Suprapubic skin (tissue), 4 donors: ENCODE measurements at places on chromosomes 11 and 22. TPM values are rescaled to one million over a fixed set of nuclear protein-coding genes. Genes with fewer than 3 reads are reported as not detected.

- peaks cover 22% of the 10 kb centered on the region for H3K36me3 ChIP-seq
- H3K27ac ChIP-seq = no peak overlapping the region
- no peak overlapping the region for H3K4me3 ChIP-seq
- peaks cover 40% of the 10 kb centered on the region for H3K27me3 ChIP-seq
- peaks cover 46% of the 10 kb centered on the region for H3K4me1 ChIP-seq
Observed at GRCh38 chr22:19720999-19721329, 2.4 kb upstream of the GP1BB start.

GRCh38 chr22:21736948-21737347 lies 1.4 kb upstream of the YPEL1 start:
- H3K27ac ChIP-seq = no peak overlapping the region
- H3K4me1 ChIP-seq = peaks cover 19% of the 10 kb centered on the region
- H3K36me3 ChIP-seq = no peaks in the 10 kb centered on the region
- no peaks in the 10 kb centered on the region for H3K27me3 ChIP-seq

GRCh38 chr11:115784796-115785521 lies 280.7 kb upstream of the CADM1 start:
- H3K4me3 ChIP-seq = no peak overlapping the region
- peaks cover 7% of the 10 kb centered on the region for H3K4me1 ChIP-seq
- H3K27ac ChIP-seq = no peak overlapping the region
- DNase-seq = no peak
- no peaks in the 10 kb centered on the region for H3K36me3 ChIP-seq

Gene FREY1
- 1.7 TPM for total RNA-seq

- no peak overlapping the region for H3K27ac ChIP-seq
- no peaks in the 10 kb centered on the region for H3K36me3 ChIP-seq
- H3K4me3 ChIP-seq = no peak overlapping the region
- DNase-seq = no peak
- peaks cover 27% of the 10 kb centered on the region for H3K27me3 ChIP-seq
- H3K4me1 ChIP-seq = no peaks in the 10 kb centered on the region
Observed at GRCh38 chr22:35128637-35129036, 62.7 kb downstream of the ISX start.
